ENCODE measurements at places on chromosomes 1 and 21. TPM values are rescaled to one million over a fixed set of nuclear protein-coding genes. Genes with fewer than 3 reads are reported as not detected.

DNA sequence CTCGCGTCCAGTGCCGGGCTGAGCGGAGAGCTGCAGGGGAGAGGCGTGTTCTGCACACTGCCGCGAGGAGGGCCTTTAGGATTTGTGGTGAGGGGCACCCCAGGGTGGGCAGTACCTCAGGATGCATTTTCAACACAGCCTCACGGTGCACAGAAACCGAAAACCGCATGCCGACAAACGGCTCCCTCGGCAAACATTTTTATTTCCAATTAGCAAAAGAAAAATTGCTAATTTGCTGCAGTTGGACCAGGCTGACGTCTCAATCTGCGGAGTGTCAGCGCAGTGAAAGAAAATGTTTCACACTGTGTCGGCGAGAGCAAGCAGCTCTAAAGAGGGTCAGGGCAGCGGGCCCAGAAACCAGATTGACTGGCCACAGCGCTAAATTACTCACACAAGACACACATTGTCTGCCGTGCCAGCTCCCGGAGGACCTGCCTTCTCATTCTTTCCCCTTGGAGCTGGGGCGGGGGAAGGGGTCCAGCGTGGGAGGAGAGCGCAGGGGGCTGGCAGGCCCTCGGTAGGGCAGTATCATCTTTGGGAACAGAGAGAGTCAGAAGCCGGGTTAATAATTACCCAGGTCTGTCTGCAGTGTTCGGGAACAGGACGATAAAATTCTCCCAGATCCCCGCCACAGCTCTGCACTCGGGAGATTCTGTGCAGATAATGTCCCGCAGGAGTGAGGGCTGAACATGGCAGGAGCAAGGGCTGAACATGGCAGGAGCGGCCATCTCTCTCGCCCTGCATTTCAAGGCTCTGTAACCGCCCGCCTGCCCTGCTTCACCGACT lies 150.2 kb downstream of the PRDM16 start:
- DNase-seq = no peak

- no peak for DNase-seq
Observed at GRCh38 chr1:218874313-218874712, 299.4 kb upstream of the LYPLAL1 start.

GRCh38 chr21:35096959-35097358 lies 47.9 kb upstream of the RUNX1 start:
- DNase-seq = no peak

GRCh38 chr1:159959451-159959850 lies 5.4 kb upstream of the SLAMF9 start:
- DNase-seq = no peak

GRCh38 chr1:156677616-156678596 lies 699 bp upstream of the NES start:
- no peak for DNase-seq

DNA sequence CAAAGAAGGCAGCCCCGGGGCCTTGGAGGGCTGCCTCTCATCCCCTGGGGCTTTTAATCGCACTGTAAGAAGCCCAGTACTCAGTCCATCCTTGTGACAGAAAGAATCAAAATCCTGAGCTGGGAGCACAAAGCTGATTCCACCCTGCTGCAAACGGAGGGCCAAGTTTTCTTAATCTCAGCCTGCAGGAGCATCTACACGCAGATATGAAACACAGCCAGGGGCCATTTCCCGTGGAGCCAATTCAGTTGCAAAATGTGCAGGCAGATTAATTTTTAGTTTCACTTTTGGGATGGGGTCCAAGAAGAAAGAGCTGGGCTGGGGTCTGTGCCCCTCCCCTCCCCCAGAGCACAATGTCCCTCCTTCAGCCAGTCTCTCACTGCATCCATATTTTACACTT lies 4.4 kb downstream of the LYPD8 start:
- DNase-seq = no peak

- DNase-seq = no peak
Observed at GRCh38 chr1:197838836-197839235, 63.6 kb upstream of the DENND1B start.

GRCh38 chr1:102872097-102872496 lies 236.2 kb downstream of the COL11A1 start:
- DNase-seq = no peak

GRCh38 chr1:36839485-36839884 lies 194.8 kb downstream of the GRIK3 start:
- no peak for DNase-seq

DNA sequence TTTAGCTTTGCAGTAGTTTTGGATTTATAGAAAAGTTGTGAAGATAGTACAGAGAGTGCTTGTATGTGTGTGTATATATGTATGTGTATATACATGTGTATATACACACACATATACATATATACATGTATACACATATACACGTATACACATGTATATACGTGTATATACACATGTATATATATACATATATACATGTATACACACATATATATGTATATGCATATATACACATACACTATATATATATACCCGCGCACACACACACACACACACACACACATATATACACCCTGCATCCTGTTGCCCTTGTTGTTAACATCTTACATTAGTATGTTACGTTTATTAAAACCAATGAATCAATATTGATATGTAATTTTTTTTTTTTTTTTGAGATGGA lies 24.3 kb downstream of the RPRD2 start:
- no peak for DNase-seq

The FAM177B gene
- total RNA-seq = not detected

The VAMP4 gene
- total RNA-seq = 10.4 TPM

The PEX10 gene
- total RNA-seq = 22.4 TPM

The LMX1A gene
- not detected for total RNA-seq

The PLA2G5 gene
- not detected for total RNA-seq

The AADACL3 gene
- total RNA-seq = not detected

The C1orf87 gene
- not detected for total RNA-seq

The FAM89A gene
- total RNA-seq = 23.2 TPM

The PTPRU gene
- 0.67 TPM for total RNA-seq
